ENCODE measurements at places on chromosomes 1 and 21.

GRCh38 chr1:161787355-161787754 is 21.2 kb downstream of the ATF6 start:
- peak; percentile 23 for DNase-seq

GRCh38 chr21:28283641-28284490 is 708.8 kb downstream of the LTN1 start:
- DNase-seq: peak; percentile 21

- no peak for DNase-seq
Observed at GRCh38 chr1:203324105-203325025, 19.0 kb downstream of the BTG2 start.

GRCh38 chr1:66182551-66183178 is 351.3 kb upstream of the SGIP1 start:
- DNase-seq: peak; percentile 55

- DNase-seq: no peak
Observed at GRCh38 chr1:214452152-214452784, 99.1 kb downstream of the PTPN14 start.

DNA sequence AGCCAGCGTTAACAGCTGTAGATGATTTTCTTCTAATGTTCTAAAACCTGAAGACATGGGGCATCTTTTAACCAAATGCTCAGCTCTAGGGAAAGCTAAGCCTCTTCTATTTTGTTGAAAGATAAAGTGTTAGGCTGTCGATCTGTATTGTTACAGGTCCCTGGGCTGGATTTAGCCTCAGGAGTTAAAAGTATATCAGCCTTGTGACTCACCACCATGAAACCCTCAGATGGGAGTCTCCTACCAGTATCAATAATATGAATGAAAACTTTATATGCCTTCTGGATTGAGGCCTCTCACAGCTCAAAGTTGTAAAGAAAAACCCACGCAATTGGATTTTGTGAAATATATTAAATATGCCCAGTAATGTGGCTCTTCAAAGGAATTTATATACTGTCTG is 231.6 kb downstream of the FGGY start:
- no peak for DNase-seq

- DNase-seq: peak; percentile 11
Observed at GRCh38 chr1:206963119-206963712, 7.0 kb downstream of the FCAMR start.

DNA sequence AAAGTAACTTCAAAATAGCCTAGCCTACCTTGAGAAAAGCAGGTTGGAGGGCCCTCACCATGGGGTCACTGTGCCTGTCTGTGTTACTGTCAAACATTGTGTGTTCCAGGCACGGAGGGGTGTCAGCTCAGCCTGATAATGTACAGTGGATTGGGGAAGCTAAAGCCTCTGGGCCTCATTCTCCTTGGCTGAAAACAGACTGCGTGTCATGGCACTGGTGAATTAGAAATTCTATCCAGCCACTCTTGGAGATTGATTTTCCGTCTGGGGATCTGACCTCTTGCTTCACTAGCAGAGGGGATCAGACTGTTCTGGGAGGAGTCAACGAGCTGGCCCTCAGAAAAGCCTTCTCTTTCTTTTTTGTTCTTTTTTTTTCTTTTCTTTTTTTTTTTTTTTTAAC is 123.5 kb upstream of the HOOK1 start:
- DNase-seq: no peak

DNA sequence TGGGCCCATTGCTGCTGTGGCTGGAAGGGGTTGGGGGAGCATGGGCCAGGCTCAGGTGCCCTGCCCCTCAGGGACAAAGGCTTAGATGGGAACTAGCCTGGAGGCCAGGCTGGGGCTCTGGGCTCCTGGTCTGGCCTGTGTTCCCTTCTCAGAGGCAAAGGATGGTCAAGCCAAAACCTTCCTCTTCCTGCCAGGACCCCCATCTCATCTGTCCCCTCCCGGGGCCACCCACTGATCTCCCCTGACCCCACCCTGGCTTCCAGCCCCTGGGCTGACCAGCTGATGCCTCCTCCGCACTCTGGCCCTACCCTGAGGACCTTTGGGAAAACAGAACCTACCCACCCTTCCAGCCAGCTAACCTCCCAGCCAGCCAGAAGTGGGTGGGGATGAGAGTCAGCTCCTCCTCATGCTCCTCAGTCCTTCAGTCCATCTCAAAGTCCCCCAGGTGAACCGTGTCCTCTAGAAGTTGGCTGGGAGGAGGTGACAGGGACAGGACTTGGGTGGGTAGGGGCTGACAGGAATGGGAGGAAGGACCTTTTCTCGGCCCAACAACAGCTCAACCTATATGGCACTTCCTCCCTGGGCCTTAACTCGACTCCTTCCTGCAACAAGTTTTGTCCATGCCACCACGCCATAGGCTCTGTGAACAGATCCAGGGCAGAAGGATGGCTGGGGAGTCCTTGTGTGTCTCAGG is 7.5 kb downstream of the PEAR1 start:
- DNase-seq: no peak

- DNase-seq: no peak
Observed at GRCh38 chr1:22816067-22816775, 105.6 kb downstream of the EPHB2 start.

DNA sequence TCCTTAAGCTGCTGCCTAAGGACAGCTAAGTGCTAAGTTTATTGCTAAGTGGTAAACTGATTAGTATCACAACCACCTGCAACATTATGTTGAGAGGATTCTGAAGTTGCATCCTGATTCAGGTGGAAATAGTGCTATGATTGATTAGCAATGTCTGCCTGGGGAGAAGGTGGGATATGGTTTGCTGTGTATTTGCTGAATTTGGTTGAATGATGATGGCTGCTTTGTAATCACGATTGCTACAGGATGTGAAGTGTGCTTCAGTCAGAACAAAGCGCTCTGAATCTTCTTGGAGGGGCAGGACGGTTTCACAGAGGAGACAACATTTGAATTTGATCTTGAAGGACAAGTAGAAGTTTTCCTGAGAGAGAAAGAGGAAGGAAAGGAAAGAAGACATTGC is 226.0 kb downstream of the ST6GALNAC3 start:
- no peak for DNase-seq

DNA sequence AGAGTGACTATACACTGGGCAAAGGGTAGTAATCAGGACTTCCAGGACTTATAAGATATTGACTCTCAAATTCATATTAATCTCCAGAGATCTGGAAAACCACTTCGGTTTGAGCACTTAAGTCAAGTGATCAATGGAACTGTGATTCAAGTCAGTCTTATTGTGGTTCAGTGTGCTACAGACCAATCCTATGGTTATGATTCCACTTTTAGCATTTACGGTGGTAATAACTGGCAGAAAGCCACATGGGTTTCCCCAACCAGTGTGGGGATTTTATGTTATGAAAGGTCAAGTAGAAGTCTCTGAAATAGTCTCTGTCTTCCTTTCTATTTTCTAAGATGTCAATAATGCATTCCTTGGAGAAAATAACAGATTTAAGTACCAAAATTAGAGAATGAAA is 151.3 kb upstream of the NEGR1 start:
- no peak for DNase-seq

DNA sequence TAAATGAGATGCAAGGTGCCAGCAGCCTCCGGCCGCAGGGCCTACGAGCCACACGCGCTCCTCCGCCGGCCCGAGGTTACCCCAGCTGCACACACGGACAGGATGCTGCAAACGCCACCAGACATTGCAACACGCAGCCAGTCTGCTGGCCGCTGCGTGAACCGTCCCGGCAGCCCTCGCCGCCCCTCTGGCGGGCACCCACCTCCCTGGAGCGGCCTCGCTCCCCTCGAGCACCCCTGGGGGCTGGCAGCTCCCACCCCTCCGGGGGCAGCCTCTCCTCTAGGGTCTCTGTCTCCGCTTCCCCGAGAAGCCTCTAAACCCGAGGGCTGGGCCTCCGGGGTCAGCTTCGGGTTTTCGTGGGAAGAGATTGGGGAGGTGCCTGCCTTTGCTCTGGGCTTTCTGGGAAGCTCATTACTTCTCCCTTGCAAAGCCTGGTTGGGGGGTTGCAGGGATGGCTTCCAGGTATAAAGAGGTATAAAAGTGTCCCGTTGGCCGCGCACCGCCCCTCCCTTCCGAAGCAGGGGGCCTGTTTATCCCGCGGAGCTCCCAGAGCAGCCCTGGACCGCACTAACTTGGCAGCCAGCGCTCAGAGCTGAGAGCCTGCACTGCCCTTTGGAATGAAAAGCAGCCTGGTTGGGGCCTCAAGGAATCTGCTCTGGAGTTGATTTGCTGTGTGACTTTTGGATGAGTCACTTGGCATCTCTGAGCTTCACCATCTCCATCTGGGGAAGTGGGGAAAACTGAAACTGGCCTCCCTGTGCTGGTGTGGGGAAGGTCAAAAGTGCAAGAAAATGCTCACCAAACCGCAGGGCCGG is 21.8 kb downstream of the DHRS3 start:
- DNase-seq: peak; percentile 93

- DNase-seq: peak; percentile 21
Observed at GRCh38 chr21:27555996-27556395, 589.1 kb upstream of the ADAMTS5 start.

DNA sequence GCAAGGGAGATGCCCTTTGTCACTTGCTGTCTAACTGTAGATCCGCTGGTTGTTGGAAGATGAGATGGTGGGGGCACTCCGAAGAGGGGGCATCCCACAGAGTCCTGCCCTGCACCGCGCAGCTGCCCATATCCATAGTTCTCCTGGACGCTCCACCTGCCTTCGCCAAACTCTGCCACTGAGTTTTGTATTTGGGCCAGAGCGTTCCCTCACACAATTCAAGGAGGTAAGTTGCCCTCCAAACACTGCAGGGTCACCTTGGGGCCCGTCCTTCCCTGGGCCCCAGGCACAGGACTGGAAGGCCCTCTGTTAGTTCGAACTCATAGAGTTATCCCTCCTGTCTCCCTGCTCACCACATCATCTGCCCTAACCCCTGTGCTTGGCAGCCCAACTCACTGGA is 22.1 kb downstream of the HYI start:
- DNase-seq: no peak

- DNase-seq: no peak
Observed at GRCh38 chr21:32367158-32367557, 25.7 kb downstream of the URB1 start.

DNA sequence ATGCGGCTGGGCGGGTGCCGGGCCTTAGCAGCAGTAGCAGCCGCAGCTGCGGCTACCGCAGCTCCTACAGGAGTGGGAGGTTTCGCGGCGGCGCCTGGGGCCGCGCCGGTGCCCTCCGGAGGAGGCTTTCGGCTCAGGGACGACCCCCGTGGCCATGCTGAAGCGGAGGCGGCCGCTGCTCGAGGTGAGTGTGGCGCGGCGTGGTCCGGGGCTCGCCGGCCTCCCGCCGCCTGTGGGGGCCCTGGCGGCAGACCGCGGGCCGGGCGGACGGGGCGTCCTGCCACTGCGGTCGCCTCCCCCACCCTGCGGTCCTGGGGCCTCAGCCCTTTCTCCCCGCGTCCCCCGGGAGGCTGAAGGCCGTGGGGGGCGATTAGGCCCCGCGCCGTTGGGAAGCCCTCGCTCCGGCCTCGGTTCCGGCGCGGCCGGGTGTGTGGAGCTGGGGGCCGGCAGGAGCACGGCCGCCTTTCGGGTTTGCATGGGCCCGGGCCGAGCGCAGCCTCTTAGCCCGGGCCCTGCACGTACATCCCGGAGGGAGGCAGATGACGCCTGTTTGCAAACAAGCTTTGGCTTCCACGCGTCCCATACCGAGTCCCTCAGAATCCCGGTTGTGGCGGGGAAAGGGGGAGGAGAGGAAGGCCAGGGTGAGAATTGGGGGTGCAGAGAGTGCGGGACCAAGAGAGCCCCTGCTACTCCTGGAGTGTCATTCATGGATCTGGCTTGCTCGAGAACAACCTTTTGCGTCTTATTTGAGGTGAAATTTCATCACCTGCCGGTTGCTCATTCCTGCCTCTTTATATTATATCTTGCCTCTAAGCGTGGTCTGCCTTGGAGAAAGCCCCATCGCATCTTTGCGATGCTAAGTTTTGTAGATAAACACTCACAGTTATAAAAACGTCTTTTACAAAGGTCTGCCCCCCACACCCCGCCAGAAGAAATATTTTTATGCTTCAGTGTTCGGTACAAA is 613 bp downstream of the ZFYVE9 start:
- DNase-seq: peak; percentile 71

DNA sequence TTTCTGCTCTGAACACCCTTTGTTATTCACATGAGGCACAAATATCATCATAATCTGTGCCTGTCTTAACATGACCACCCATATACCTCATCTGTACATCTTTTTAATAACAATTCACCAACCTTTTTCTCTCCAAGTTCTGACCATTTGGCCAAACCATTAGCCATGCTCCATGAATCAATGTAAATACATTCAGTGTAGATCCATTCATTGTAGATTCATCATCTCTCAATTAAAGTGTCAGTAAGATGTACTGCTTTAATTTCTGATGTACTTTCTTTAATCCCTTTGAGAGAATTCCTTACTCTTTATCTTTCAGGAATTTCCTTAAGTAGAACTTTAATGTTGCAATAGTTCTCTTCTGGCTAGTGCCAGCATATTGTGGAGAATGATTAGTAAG is 126.2 kb upstream of the LRRC7 start:
- DNase-seq: no peak

- DNase-seq: no peak
Observed at GRCh38 chr1:30376054-30376697, 347.2 kb downstream of the MATN1 start.

DNA sequence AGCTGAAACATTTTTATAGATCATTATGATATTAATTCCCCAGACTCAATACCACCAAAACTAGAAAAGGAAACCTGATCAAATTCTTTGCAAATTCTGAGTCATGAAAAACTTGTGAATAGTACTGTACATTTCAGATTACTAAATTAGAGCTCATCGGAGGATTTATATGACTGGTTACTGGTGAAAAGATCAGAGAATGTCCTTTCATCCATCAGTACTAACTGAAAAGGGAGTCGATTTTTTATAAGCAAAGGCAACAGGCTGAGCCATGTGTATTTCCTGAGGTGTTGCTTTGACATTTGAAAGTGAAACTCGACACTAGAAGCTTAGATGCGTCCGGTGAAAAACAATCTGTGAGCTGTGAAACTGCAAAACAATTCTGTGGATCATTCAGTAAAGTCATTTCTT is 155.7 kb downstream of the TNFSF18 start:
- DNase-seq: peak; percentile 41

DNA sequence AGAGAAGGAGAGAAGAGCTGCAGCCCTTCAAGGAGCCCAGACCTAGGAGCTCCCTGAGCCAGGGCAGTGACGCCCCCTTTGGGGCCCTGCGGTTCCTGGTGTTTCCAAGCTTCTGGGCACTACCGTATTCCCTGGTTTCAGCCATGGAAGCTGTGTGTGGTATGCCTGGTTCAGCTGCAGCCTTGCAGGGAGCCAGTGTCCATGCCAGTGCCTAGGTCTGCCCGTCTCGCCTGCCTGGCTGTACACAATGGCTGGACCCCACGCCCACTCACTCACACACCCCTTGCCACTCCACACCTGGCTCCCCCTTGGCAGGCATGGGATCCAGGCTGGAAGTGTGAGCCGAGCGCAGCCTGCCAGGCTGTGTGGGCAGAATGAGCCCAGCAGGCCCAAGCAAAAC is 87.7 kb downstream of the ADARB1 start:
- no peak for DNase-seq

DNA sequence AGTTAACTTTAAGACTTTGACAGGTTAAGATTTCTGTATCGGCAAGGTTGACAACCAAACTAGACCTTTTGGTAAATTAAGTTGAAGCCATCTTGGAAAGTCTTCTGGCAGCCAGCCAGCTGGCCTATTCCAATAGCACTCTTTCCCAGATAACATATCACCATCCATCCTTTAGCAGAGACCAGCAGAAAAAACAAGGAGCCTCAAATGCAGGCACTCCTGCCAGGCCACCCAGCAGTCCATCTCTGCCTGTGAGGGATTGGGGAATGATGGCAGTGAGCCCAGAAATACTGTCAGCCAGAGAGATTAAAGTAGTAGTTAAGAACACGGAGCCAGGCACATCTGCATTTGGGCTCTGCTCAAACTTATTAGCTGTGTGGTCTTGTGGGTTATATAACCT is 19.4 kb downstream of the ZBTB40 start:
- no peak for DNase-seq

GRCh38 chr1:156920233-156921052 is at the start of gene LRRC71:
Gene LRRC71, plus strand, starts transcription at chr1:156920632. Its CDS starts 172 bp downstream, at chr1:156920804.
- DNase-seq: peak; percentile 87
